ENCODE measurements at places on chromosomes 1 and 21.

- peak; percentile 91 for DNase-seq
These were observed 12.7 kb downstream of the TFF2 start for GRCh38 chr21:42337830-42338728.

DNA sequence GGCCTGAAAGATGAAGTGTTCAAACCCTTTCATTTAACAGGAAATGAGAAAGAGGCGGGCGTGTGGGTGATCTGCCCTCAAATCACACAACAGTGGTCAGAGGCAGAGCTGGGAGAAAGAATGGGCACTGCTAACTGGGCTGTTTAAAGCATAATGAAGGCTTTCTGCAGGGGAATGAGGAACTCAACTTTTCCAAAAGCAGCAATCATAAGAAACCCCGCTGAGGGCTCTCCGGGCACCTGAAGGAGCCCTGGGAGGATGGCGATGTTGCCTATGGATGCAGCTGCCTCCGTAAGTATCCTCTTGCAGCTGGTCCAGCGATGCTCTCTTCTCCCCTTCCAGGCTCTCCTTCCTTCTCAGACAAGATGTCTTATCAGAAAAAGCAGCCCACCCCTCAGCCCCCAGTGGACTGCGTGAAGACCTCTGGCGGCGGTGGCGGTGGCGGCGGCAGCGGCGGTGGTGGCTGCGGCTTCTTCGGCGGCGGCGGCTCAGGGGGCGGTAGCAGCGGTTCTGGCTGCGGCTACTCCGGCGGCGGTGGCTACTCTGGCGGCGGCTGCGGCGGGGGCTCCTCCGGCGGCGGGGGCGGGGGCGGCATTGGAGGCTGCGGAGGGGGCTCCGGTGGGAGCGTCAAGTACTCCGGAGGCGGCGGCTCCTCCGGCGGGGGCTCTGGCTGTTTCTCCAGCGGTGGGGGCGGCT is 1.2 kb downstream of the LORICRIN start:
- peak; percentile 56 for DNase-seq

- DNase-seq, result no peak
These were observed 119.8 kb upstream of the PTGFR start for GRCh38 chr1:78370779-78371482.

DNA sequence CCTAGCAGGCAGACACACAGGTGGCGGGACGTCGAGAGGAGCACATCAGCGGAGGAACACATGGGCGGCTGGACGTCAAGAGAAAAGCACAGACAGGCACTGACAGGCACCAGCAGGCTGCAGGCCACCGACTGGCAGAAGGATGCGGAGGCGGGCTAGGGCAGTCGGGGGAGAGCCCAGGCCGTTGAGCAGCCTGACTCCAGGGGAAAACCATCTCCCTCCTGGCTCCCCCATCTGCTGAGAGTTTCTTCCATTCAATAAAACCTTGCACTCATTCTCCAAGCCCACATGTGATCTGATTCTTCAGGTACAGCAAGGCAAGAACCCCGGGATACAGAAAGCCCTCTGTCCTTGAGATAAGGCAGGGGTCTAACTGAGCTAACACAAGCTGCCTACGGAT is 25.5 kb downstream of the B3GALT5 start:
- no peak for DNase-seq

- no peak for DNase-seq
These were observed 6.2 kb downstream of the SMPDL3B start for GRCh38 chr1:27940870-27941560.

GRCh38 chr1:101971304-101971703 is 25.4 kb downstream of the OLFM3 start:
- DNase-seq, result no peak

DNA sequence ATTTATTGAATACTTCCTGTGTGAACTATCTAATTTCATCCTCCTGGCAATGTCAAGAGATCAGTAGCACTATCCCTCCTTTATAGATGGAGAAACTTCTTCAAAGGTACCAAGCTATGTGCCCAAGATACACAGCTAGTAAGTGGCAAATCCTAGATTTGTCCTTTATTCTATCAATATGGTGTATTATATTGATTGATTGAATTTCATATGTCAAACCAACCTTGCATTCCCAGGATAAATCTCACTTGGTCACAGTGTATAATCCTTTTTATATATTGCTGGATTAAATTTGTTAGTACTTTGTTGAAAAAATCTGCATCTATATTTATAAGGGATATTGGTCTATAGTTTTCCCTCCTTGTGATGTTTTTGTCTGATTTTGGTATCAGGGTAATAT is 48.8 kb upstream of the TMEM51 start:
- DNase-seq, result no peak

DNA sequence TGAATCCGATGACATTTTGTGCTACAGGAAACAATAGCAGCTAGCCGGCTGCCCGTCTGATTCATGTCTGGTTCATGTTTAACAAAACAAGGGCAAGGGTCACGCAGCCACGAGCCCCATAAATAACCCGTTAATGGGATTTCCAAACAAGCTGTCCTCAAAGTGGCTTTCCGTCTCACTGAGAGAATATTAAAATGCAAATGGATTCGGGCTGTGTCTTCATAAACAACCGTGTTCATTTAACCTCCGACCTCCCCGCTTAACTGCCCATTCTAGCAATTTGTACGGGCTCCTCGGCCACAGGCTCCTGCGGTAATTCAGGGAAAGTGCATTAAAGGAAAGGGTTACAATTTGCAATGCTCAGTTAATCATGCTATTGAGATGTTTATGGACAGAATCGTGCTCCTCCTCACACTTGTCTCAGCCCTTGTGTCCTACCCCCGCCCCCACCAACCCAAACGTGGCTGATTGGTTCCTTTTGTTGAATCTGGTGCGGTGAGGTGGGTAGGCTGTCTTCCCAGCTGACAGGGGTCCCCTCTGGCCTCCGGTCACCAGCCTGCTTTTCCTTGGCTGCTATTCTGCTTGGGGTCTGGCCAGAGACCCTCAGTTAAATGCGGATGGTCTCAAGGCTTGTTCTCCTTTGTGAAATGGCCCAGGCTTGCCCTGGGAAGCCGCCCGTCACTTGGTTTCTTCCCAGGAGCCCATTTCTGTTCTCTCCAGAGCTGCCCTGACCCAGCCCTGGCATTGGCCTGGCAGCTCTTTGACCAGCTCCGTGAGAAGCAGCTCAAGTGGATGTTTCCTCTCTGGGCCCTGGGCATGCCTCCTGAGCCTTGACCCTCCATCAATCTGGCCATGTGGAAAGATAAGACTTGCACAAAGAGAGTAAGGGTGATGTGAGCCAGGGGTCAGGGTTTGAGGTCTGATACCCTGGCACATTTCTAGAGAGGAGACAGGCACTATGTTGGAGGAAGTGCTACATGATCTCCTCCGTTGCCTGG is 200.7 kb upstream of the POU3F1 start:
- DNase-seq, result no peak

DNA sequence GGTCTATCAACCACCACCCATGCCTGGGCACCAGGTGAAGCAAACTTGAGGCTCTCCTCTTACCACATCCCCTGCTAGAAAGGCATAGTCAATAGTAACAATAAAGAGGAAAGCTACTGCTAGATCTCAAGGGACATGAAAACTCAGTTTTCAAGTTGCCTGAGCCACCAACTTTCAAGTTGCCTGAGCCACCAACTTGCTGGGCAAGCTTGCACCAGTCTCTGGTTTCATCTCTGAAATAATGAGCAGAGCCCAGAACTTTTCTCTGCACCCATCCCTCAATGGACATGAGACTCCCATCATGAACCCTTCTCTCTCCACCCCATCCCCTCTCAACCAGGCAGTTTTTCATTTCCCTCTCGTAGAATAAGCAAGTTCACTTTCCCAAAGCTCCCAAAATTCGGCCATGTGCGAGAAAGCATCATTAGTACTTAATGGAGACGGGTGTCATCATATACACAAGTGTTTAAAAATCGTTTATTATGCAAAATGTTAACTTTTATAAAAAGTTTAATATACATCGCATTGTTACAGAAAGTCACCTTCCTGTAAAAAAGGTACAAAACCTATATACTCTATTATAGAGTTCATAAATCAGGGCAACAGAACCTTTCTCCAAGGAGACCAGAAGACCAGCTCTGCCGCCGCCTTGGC is 1.7 kb downstream of the ID3 start:
- DNase-seq, result no peak

DNA sequence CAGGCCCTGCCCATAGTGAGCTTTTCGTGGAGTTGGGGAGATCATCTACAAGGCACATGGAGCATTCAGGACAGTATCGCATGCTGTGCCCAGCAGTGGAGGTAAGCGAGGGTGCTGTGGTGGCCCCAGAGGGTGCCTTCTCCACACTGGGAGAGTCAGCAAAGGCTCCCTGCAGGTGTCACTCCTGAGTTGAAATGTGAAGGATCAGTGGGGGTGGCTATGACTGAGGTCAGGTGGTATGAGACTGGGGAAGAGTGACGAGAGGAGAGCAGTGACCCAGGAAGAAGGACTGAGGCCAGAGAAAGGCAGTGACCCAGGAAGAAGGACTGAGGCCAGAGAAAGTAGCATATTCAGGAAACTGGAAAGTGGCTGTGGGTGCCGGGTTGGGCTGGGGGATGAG is 53.0 kb downstream of the SPAG17 start:
- no peak for DNase-seq

DNA sequence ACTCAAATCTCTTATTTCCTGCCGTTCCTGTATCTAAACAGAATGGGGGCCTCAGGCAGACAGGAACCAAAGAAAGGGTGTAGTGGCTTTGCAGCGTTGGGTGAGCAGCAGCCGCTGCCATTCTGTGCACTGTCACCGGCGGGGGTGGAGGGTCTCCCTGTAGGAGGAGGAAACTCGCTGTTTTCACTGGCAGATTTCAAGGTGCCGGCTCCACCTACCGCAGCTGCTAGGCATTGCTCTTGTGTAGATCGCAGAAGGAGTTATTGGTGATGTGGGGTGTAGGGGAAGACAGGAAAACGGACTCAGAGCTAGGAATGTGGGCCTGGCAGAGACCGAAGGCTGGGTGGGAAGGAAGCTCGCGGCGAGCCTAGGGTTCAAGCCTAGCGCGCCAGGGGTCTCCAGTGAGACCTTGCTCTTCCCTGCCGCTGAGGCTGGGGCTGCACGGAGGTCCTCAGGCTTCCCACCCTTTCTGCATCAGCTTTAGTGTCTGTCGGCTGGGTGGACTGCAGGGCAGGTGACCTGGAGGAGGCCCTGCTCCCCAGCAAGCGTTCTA is 20.8 kb downstream of the ATP5PO start:
- peak; percentile 52 for DNase-seq
